ENCODE measurements at places on chromosomes 2 and 18.

GRCh38 chr18:26448714-26449159 lies 99.6 kb downstream of the KCTD1 start:
- DNase-seq: no peak

GRCh38 chr2:168194784-168195522 lies 52.4 kb downstream of the STK39 start:
- DNase-seq: no peak

DNA sequence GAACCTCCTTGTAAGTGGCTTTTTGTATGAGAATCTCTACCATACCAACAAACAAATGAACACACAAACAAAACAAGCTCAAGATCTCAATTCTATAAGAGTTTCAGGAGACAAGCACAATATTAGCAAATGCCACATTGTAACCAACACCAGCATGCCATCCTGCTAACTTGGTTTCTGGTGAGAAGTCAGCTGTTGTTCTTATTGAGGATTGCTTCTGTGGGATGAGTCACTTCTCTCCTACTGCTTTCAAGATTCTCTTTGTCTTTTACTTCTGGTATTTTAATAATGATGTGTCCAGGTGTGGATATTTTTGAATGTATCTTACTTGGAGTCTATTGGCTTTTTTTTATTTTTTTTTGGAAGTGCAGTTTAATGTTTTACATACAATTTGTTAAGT lies 131.7 kb downstream of the BCL2L11 start:
- no peak for DNase-seq

GRCh38 chr2:120886534-120887319 lies 151.1 kb downstream of the GLI2 start:
- DNase-seq: no peak

DNA sequence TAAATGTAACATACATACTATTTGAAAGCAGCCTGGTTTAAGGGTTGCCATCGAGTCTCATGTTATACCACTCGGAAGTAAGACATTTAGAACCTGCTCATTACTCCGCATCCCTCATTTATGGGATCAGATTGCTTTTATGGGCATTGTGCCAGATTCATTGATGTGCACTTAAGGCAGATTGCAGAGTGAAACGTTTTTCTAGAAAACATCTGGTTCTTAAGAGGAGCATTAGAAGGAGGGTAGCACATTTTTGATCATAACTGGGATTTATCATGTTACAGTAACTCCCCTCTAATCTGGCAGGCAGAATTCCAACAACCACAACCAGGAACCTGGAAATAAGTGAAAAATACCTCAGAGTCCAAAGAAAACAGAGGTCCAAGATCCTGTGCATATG lies 74.2 kb upstream of the GALNT3 start:
- peak; percentile 76 for DNase-seq

DNA sequence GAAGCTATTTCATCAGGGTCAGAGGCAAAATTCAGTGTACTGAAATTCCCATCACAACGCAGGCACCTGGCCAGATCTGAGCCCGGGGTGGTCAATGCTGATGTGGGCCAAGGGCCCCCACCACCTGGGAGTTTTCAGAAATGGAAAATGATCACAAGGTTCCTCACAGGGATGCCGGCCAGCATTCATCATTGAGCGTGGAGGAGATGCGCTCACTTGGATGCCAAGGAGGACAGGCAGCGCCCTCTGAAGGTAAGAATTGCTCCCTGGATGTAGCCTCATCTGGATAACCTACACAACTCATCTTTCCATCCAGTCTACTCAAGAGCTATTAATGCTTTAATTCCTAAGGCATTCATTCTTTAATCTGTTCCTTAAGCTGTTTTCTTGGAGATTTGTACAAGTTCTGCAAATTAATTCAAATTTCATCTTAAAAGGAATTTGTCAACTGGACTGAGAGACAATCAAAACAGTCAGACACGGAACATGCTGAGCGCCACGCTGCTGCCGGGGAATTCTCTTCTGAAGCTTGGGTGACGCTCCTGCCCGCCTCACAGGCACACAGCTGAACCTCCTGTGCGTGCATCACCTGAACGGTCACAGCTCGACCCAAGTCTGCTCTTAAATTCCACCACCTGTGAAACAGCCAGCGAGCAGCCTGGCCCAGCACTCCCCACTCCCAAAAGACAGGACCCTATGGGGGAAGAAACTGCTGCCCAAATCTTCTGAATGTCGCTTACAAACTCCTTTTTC lies 206.7 kb downstream of the HDAC4 start:
- no peak for DNase-seq

DNA sequence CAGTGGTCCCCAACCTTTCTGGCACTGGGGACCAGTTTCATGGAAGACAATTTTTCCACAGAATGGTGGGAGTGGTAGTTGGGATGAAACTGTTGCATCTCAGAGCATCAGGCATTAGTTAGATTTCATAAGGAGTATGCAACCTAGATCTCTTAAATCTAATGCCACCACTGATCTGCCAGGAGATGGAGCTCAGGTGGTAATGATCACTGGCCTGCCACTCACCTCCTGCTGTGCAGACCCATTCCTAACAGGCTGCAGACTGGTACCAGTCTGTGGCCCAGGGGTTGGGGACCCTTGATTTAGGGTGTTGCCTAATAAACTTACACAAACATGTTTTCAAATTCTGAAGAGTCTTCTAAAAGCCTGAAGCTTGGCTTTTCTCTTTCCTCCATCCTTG lies 261.3 kb downstream of the CDH19 start:
- no peak for DNase-seq

DNA sequence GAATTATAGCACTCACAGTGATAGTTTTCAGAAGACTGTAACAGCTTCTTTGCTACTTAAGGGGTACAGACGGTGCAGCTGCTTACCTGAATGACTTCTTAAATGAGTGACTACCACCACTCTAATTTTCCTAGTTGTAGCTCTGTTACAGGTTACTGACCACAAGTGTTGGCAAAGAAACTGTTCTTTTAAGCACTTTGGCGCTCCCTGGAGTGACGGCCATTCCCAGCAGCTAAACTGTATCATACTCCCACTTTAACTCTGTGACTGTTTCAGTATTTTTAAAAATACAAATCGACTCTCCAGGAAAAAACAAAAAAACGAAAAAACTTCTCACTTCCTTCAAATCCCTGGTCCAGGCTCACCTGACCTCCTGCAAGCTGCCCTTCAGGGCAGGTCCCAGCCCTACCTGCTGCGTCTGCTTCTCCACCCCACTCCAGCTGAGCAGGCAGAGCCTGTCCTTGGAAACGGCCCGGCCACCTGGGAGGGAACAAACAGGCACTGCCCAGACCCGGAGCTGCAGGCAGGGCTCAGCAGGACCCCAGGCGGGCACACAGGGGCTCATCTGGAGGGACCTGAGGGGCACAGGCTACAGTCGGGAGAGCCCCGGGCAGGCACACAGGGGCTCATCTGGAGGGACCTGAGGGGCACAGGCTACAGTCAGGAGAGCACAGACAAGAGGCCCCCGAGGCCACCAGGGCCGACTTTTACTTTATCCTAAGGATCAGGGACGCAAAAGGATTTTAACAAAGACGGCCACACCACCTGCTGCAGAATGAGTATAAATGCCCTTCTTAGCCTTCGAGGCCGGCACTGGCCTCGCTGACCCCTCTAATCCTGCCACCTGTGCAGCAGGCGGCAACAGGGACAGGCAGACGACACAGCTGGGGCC lies 24.5 kb downstream of the SLC66A2 start:
- no peak for DNase-seq

DNA sequence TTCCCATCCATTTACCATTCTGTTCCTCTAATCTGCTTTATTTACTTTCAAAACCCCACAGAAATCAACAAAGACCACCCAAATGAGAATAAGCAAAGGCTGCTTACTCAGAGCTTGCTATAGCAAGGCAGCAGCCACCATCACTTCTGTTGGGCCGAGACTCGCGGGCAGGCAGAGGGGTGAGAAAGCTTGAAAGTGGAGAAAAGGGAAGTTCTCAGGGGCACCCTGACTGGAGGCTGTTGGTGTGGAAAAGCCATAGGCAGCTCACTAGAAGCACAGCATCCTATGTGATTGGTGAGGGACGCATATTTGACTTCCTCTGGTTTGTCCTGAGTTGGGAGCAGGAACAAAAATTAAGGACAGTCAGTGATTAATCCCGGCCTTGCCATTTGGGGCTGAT lies 269.7 kb upstream of the THSD7B start:
- no peak for DNase-seq

DNA sequence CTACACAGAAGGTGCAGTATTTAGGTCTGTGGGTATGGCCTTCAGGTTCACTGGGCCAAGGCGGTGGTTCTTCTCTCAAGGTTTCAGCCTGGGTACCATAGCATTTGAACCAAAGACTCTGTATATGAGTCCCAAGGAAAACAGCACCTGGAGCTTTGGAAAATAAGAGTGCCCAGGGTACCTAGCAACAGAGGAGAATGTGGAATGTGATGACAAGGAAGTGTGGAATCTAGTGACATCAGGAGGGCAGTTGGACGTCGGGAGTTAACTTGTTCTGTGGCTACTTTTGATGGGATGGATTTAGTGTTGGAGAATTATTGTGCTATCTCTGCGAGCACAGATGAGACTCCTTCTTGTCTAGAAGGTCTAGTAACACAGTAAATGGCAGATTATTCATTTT lies 201.2 kb downstream of the NOL4 start:
- DNase-seq: no peak

GRCh38 chr18:36329684-36330434 lies 32.3 kb downstream of the FHOD3 start:
- no peak for DNase-seq

DNA sequence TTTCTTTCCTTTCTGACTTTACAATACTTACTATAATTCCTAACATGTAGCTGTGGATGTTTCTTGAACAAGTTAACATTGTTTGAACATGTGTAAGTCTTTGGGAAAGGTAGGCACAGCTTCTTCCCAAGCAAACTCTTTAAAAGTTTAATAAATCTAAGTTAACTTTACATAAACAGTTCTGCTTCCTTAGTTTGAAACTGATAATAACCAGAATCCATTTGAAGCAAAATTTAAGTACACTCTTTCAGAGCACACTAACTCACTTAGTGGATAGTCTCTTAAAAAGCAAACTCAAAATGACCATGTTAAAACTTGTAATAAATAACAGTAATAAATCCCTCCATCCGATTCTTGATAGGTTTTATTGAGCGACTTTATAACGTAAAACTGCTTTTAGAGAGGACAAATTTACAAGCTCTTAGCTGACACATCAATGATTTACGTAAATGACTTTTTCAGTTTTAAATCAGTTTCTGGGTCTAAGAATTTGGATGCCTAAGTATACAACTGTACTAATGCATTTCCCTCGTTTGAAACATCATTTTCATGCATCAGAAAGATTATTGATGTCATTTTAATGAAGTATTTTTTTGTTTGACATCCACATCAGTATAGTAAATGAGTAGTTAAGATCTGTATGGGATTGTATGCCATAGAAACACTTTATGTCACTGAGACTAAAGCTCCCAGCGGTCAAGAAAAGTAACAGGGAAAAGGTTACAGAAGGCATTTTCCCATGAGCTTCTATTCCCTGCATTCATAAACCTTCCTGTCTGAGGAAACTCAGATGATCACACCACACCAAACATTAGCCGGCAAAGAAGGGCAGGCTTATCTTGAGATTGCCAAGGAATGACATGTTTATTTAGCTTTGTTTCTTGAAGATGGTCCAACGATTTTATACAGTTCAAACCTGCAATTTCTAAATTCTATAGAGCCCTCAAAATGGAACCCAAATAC lies 67.5 kb downstream of the PDE1A start:
- no peak for DNase-seq

- no peak for DNase-seq
Measured at GRCh38 chr2:20611077-20611843, 39.6 kb downstream of the HS1BP3 start.

DNA sequence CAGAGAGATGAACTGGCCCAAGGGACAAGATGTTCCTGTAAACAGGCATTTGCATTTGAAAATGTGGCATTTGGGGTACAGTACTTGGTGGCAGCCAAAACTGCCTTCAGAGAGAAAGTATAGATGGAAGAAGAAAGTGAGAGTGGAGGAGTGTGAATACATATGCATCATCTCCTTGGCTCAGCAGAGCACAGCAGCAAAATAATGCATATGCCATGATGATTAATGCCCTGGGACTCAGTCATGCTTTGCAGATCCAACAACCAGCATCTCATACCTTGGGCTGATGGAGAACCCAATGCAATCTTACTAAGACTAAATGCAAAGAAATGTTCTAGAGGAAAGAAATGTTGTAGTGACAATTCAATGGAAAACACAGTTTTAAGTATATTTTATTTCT lies 29.7 kb upstream of the CYTIP start:
- DNase-seq: no peak

DNA sequence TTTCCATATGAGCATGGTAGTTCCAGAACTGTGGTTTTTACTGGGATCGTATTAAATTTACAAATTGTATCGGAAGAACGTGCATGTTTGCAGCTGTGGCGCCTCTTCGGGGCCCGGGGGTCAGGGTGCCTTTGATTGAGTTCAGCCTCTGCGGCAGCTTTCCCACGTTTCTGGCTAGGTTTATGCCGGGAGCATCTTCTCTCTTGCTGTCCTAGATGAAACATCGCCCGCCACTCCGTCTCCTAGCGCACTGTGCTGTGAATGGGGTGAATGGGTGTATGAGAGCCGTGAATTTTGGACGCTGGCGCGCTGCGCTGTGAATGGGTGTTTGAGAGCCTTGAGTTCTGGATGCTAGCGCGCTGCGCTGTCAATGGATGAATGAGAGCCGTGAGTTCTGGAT lies 12.3 kb downstream of the PDCD1 start:
- no peak for DNase-seq

DNA sequence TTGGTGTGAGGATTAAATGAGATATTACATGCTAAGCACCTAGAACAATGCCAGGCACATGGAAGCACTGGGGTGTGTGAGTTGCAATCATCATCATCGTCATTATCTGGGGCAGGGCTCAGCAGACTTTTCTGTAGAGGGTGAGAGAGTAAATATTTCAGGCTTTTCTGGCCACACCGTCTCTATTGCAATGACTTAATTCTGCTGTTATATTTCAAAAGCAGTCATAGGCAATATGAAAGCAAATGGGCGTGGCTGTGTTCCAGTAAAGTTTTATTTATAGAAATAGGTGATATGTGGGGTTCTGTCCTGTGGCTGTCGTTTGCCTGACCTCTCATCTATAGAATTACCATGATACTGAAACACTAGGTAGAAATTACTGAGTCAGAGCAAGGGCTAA lies 60.6 kb downstream of the IL1R2 start:
- no peak for DNase-seq

DNA sequence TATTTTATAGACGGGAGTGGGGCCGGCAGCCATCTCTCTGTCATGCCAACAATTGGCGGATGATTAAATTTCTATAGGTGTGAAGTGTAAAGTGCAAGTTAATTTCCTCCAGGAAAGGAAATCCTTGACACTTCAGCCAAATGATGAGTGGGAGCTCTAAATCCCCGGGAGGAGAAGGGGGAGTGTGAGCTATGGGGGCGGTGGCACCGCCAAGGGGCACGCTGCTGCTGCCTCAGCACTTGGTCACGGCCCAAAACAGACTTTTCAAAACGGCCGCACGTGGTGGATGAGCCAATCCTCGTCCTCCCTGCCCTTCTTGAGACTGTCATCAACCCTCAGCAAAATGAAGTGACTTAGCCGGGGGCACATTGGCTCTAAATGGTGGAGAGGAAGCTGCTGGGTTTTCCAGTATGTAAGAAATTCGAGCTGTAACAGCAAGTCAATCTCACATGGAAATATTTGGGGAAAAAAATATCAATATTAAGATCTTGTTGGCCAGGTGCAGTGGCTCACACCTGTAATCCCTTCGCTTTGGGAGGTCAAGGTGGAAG lies 200.8 kb downstream of the TFCP2L1 start:
- DNase-seq: no peak

- no peak for DNase-seq
Measured at GRCh38 chr2:179252423-179252822, 12.2 kb downstream of the SESTD1 start.
